Anterior cingulate cortex (tissue), 58 donors: ENCODE measurements at places on chromosomes 16 and 17.

DNA sequence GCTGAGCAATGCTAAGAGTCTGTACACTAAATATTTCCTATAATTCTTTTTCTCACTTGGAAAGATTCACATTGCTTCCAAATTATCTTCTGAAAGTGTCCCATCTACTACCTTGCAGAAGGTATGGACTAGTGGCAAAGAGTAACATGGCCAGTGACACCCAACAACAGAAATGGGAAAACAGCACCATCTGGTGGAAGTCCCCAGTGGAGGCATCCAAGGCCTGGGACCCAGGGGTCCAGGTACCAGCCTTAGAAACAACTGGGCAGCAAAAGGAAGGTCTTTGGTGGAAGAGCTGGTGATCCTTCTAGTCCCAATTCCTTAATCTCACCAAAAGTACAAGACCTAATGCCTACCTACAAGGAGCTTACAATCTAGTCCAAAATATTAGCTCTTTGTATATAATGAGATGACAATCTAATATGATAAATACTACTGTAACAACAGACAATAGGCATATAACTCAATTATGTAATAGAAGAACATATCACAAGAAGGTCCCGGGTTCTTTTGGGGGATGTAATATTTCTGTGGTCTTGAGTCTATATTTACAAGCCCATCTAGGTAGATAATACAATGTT is 55.3 kb downstream of the SKAP1 start:
- no peak for DNase-seq

GRCh38 chr17:69802045-69802740 is 272.8 kb upstream of the KCNJ16 start:
- no peak for DNase-seq

DNA sequence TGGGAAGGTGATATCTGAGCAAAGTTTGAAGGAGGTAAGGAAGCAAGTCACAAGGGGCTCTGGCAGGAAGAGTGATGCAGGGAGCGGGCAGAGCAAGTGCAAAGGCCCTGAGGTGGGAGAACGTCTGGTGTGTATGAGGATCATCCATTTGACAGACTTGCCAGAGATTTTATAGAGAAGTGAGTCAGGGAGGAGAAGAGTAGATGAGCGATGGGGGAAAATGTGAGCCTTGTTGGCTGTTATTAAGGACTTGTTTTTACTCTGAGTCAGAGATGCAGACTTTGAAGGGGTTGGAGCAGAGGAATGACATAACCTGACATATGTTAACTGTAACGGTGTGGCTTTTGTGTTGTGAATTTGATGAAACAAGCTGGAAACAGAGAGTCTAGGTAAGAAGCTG is 3.5 kb upstream of the CLEC10A start:
- no peak for DNase-seq

DNA sequence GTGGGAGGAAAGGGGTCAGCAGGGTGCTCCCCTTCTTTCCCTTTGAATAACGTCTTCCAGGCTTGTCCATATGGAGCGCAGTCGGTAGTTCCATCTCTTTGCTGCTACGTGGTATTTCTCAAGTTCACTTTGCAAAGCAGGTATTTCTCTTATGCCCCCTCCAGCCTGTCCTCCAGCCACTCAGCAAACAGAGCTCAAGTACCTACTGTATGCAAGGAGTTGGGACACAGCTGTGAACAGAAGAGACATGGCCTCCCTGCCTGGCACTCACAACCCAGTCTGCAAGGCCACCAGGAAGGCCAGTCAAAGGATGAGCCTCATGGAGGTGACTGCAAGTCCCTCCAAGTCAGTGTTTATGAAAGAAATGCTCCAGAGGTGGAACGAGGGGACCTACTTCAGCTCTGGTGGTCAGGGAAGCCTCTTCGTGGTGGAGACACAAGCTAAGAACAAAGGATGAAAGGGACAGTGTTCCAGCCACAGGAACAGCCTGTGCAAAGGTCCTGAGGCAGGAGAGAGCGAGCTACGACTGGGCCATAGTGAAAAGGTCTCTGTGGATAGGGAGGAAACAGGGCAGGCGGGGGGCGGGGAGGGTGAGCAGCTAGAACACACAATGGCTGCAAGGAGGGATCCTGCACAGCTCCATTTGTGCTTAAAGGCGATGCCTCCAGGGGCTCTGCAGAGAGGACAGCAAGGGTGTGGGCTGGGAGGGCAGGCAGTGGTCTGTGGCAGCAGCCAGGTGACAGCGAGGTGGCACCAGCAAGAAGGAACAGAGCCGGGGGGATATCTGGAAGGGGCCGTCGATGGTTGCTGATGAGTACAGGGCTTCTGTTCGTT is 32.6 kb downstream of the PPL start:
- DNase-seq: no peak

GRCh38 chr17:57954397-57955182 is 622 bp downstream of the CUEDC1 start:
- peak; percentile 39 for DNase-seq

DNA sequence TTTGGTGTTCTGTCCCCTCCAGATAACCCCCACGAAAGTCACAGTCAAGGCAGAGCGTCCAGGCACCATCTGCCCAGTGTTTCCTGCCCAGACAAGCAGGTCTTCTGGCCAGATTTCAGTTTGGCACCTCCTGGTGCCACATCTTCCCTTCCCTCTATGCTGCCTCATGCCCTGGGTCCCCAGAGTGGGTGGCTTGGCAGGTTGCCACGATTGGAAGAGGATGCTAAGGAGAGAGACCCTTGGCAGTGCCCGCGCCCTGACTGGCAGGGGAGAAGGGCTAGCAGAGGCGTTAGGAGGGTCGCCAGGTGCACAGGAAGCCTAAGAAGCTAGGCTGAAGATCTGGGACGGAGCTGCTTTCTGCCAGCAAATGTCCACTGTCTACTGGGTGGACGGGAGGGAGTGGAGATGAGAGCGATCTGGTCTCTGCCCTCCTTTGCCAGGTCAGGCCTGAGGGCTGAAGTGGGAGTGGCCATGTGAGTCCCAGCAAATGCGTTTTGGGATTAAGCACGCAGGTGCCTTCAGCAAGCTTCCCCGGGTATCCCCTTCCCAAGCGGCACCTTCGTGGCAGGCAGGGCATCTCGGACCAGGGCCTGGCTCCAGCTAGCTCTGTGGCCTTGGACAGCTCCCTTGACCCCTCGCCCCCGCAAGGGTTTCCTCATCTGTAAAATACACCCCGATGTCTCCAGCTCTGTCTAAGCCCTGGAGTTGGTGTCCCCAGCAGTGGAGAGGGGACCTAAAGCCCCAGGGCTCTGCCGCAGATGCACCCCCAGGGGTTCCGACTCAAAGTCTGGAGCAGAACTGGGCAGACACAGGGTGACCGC is 13.4 kb upstream of the CD300A start:
- no peak for DNase-seq

- no peak for DNase-seq
These were observed 994 bp downstream of the IGFBP4 start for GRCh38 chr17:40443988-40444899.

- no peak for DNase-seq
These were observed 101.8 kb downstream of the FOXL1 start for GRCh38 chr16:86680162-86680561.

- no peak for DNase-seq
These were observed 171.2 kb upstream of the SDK2 start for GRCh38 chr17:73815474-73815873.

GRCh38 chr17:173166-173911 is 8.1 kb downstream of the DOC2B start:
- no peak for DNase-seq

DNA sequence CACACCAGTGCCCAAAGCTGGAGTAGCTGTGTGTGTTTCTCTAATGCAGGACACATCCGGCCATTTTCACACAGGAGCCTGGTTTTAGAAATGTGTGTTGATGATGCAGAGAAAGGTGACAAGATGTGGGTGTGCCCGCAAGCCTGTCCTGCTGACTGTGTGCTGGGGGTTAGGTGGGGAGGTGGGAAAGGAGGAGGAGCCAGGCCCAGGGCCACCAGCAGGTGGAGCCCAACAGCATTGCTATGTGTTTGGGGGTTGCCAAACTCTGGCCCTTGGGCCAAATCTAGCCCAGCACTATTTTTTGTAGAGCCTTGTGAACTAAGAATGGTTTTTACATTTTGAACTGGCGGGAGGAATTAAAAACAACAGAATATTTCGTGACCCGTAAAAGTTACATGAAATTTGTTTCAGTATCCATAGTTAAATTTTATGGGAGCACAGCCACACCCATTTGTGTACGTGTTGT is 61.7 kb upstream of the LGALS9 start:
- DNase-seq: no peak

- DNase-seq: no peak
These were observed 45.6 kb downstream of the METRNL start for GRCh38 chr17:83124871-83125514.

GRCh38 chr17:41060052-41060604 is at the start of gene KRTAP2-3:
TSS of gene KRTAP2-3 (minus strand) at chr17:41060114. CDS start at chr17:41060050, 64 bp downstream.
- DNase-seq: no peak

DNA sequence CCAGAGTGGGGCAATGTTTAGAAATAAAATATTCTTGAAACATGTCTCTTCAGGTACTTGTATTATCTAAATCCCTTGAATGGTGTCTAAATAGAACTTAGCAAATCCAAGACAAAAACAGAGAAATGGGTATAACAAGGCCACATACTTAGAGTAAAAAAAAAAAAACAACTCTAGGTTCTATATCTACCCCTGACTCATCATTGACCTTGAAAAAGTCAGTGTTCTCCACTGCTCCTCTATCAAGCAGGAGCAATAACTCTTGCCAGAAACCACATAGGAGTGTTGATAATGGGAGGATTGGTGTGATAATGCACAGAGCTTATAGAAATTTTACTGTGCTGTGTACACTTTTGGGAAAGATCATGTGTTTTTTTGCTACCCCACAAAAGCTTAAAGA is 296.6 kb upstream of the PMFBP1 start:
- no peak for DNase-seq

- no peak for DNase-seq
These were observed 124.0 kb downstream of the MAF start for GRCh38 chr16:79476580-79476979.

GRCh38 chr16:57366544-57367040 is 5.7 kb upstream of the CX3CL1 start:
- no peak for DNase-seq

DNA sequence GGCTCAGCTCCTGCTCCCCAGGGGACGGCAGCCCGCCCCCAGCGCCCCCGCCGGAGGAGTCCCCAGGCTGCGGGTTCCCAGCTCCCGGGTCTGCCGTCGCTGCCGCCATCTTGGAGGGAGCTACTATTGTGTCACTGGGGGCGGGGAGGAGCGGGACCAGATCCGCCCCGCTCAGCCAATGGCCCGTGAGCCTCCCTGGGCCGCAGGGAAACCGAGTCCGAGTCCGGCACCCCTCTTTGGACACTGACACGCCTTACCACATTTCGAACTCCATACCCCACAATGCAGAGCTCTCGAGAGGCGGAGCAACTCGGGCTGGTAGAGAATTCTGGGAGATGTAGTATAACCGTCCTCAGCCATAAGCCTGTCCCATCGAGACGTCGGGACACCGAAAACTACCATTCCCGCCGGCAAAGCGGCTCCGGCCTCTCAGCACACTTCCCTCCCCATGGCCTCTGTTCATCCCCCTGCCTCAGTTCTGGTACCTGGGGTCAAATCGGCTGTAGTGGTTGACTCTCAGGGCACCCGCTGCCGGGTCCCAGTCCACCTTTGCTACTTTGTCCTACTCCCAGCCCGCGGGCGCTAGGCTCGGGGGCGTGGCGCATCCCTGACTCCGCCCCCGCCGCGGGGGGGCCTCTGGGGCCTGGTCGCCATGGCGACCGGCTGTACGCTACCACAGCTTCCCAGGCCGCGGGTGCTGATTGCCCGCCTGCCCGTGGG is at the start of the genes RANBP10 and TSNAXIP1:
TSS of gene RANBP10 (minus strand) at position 133 of the 720 bp plus-strand sequence. CDS start at position 109, 24 bp downstream.
TSS of gene TSNAXIP1 (plus strand) at position 462 of the 720 bp plus-strand sequence. CDS start 261 bp downstream, outside the sequence.
- DNase-seq: peak; percentile 96

DNA sequence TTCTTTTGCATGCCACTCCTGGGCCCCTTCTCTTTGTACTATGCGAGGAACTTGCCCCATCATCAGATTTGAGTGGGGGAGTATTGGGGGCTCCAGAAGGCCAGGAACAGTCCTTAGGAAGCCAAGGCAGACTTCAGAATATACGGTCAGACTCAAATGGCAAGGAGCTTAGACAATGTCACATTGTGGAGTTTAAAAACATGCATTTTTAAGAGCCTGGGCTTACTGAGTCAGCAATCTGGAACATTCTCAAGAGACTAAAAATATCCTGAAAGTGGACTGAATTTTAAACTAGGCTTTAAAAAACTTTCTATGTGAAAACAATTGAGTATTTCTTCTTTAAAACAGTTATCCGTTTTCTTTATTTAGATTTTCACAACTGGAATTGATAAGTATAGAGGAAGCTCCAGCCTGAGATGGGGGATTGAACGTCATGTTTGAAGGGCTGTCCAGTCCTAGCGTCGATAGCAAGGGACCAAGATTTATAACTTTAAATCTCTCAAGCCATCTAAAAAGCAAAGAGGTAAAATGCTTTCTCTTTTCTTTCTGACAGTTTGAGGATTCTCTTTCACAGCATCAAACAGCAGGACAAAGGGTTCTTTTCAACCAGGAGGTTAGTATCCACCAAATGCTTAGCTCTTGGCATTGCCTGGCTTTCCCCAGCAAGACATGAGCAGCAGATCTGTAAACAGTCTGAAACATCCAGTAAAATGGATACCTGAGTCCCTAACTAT is 45.8 kb upstream of the CDRT4 start:
- no peak for DNase-seq

DNA sequence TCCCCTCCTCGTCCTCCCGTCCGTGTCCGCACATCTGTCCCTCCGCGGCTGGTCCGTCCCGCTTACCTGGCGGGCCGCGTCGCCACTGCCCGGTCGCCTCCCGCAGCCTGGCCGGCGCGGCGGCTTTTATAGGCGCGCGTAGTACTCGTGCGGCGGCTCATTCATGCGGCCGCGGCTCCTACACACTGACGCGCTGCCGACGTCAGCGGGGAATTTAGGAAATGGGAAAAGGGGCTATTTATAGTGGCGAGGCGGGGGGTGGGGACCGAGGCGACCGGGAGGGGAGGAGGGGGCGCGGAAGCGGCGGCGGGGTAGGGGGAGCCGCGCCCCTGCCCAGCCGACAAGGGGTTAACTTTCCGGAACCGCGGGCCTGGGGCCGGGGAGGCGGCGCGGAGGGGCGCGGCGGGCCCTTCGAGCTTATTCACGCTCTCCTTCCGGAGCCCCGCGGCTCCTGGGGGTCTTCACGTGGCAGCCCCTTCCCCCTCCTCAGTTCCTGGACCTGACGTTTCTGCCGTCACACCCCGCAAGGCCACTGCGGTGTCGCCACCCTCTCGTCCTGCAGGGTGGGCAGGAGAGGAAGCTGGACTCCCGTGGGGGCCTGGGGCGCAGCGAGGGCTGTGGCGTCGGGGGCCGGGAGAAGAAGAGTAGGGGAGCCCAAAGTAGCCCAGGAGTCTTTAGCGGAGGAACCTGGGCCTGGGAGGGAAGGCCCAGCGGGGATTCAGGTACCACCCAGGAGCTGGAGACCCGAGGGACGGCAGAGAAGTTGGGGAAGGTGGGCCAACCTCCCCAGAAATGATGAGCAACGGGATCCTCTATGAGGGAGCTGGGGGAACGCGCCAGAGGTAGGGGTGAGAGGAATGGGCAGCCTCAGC is 3.6 kb upstream of the HIC1 start:
- no peak for DNase-seq

DNA sequence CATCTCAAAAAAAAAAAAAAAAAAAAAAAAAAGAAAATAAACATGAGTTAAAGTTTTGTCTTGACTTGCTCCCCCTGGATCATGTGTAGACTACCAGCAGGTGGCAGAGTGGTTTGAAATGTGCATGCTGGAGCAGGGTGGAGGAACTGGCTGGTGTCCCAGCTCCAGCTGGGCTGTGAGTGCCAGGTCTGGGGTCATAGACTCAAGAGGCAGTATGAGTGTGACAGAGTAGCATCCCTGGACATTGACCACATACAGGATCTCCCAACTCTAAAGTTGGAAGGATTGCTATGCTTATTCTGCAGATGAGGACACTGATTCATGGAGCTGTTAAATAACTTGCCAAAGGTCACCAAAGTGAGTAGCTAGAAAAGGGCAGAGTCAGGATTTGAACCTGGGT is 198.0 kb upstream of the MPHOSPH6 start:
- DNase-seq: peak; percentile 17
